Left lung (tissue), 14 donors: ENCODE measurements at places on chromosomes 7 and 10. TPM values are rescaled to one million over a fixed set of nuclear protein-coding genes. Genes with fewer than 3 reads are reported as not detected.

The PAOX gene
- polyA plus RNA-seq = 6.2 TPM

The DTX2 gene
- 11.9 TPM for polyA plus RNA-seq

The INA gene
- polyA plus RNA-seq = 0.31 TPM

The SPDYE2B gene
- 2.5 TPM for polyA plus RNA-seq

The PANK1 gene
- polyA plus RNA-seq = 17.2 TPM

GRCh38 chr10:34049887-34050286, 715.4 kb upstream of the NRP1 start:
- no peaks in the 10 kb centered on the region for H3K4me1 ChIP-seq
- no peaks in the 10 kb centered on the region for H3K36me3 ChIP-seq
- H3K27me3 ChIP-seq = no peaks in the 10 kb centered on the region
- no peak overlapping the region for H3K4me3 ChIP-seq
- DNase-seq = no peak

DNA sequence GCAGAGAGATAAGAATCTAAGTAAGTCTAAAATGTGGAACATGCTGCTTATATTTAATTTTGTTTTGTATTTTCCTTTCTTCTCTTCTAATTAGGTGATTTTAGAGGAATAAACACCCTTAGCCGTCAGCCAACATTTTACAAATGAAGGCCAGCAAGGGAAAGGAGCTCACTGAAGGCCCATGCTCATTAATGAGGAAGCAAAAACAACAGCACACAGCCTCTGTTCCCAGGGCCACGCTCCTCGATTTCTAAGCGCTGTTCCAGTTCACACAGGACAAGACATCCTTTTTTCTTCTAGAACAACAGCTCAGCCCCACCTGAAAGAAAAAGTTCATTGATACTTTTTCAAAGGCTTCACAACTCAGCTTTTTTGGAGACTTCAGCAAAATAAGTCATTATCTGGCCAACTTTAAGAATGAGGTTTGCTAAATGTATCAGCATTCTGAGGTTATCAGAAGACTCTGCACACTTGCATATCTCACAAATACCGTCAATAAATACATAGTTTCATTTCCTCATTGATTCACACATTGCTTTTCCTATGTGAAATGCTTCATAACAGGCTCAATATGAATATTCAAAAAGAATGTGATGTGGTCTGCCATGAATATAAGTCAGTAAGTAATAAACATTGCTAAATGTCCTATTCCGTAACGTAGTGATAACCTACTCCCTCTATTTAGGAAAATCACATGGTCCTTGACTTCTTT, 34.8 kb upstream of the SFMBT2 start:
- H3K27ac ChIP-seq = no peak overlapping the region
- H3K27me3 ChIP-seq = peaks cover 11% of the 10 kb centered on the region
- DNase-seq = no peak
- no peak overlapping the region for H3K4me3 ChIP-seq

DNA sequence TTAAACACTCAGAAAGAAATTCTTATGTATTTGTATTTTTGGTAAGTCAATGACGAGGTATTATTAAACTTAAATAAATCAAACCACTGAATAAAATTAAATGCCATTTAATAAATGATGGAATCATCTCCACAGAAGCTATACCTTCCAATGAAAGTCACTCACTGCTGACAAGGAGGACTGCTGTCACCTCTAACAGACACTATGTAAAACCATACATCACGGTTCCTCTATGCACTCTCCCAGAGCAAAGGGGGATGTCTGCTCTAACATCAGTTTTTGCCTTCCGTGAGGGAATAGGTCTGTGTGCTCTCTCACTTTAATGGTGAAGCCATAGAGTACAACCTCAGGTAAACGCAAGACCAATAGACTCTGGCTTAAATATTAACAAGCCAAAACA, 99.7 kb upstream of the DDC start:
- H3K4me3 ChIP-seq = no peak overlapping the region
- peaks cover 12% of the 10 kb centered on the region for H3K36me3 ChIP-seq
- peak overlapping the region; percentile 50 for H3K27ac ChIP-seq
- no peaks in the 10 kb centered on the region for H3K27me3 ChIP-seq

DNA sequence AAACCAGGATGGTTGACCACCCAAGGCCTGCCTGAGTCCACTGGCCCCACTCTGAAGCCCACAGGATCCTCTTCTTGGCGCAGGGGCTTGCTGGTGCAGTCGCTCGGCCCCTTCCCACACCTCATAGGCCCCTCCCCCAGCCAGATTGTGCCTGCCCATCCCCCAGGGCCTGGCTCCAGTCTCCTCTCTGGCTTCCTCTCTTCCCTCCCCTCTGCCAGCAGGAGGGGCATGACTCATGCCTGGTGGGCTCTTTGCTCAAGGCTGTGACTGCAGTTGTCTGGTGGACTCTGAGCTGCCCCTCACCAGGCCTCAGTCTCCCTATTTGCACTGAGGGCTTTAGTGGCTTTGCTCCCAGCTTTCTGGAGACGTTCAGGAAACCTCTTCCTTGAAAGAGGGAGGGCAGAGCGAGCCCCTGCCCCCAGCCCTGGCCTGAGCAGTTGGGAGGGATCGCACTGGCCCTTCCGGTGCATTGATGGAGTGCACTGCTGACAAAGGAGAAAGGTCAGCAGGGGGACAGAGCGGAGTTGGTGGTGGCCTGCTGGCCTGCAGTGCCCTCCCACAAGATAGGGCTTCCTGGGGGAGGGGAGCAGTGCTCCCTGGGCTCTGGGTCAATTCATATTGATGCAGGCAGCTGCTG, 60.7 kb downstream of the ZMIZ1 start:
- no peak overlapping the region for H3K4me3 ChIP-seq
- H3K27me3 ChIP-seq = no peaks in the 10 kb centered on the region
- peaks cover 16% of the 10 kb centered on the region for H3K36me3 ChIP-seq
- no peak for DNase-seq
- H3K4me1 ChIP-seq = peaks cover 32% of the 10 kb centered on the region
- peak overlapping the region; percentile 48 for H3K27ac ChIP-seq

DNA sequence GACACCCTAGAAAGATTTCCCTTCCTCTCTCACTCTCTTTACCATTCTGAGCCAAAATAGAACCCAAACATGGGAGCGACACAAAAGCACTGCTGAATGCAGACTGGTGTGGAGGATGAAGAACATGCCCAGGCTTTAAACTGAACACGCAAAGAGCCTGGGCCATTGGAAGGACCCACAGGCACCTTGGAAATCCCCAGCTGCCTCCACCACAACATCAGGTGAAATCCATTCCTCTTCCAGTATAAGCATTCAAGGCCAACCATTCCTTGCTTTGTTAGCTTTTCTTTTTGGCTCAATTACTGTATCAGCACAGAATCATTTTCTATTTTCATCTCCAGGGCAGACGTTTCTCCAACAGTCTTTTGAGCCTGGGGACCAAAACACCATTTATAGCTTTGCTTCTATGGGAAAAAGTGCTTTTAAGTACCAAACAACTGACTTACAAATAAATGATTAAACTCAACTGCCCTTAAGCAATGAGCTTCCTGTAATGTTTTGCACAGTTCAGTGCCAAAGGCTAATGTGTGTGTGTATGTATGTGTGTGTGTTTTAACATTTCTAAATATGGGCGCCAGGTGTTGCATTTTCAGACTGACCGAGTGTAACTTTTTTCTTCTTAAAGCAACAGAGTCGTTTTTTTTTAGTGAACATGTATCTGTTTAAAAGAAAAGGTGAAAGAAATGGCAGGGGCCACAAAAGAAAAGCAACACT, 16.2 kb upstream of the BLNK start:
- H3K4me3 ChIP-seq = no peak overlapping the region
- H3K36me3 ChIP-seq = no peaks in the 10 kb centered on the region

DNA sequence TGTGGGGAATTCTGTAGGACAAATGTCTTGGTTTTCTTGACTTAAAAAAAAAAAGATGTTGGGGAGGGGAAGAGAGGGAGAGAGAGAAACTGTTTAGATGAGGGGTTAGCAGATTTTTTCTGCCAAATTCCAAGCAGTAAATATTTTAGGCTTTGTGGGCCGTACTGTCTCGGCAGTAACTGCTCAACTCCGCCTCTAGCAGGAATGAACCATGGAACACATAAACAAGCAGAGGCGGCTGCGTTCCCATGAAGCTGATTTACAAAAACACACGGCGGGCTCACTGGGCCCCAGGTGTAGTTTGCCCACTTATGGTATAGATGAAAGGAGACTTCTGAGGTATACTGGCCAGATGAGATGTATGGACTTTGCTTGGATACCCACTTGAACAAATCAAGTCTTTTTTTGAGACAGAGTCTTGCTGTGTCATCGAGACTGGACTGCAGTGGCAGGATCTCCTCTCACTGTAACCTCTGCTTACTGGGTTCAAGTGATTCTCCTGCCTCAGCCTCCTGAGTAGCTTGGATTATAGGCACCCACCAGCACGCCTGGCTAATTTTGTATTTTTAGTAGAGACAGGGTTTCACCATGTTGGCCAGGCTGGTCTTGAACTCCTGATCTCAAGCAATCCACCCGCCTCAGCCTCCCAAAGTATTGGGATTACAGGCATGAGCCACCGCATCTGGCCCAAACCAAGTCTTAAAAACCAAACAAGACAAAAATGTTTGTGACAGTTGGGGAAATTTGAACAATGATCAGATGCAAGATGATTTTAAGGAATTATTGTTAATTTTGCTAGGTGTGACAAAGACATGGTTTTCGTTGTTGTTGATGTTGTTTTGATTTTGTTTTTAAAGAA, 9.7 kb upstream of the ADAMTS14 start:
- H3K27me3 ChIP-seq = no peaks in the 10 kb centered on the region

DNA sequence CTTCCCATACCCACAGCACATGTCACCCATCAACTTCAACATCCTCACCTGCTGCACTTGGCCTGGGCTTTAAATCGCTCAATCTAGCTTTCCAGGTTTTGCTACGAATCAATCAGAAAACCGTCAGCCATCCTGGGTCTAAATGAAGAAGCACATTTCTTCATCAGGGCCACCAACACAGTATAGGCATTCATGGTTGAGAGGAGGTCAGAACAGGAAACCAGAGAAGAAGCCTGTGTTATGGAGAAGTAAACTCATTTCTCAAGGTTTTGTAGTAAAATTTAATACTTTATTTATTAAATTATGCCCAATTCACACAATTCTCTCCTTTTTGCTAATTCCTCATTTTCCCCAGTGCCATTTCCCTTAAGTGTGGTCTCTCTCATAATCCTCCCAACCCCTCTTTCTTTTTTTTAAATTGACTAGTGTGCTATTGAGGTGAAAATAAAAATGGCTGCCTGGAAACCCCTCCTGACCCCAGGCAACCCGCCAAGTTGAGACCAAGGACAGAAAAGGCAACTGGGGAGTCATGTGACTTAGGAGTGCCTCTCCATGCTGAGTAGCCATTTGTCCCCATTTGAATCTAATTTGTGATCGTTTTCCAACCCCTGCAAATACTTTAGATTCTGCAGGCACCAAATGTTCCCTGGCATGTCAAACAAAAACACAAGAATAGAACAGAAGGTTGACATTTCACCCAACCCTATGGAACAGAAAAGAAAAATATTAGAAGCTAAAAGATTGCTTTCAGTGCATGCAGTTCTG, 181.1 kb upstream of the NAMPT start:
- H3K4me3 ChIP-seq = no peak overlapping the region
- H3K27ac ChIP-seq = no peak overlapping the region
- no peaks in the 10 kb centered on the region for H3K27me3 ChIP-seq
- H3K4me1 ChIP-seq = no peaks in the 10 kb centered on the region

- no peaks in the 10 kb centered on the region for H3K4me1 ChIP-seq
- no peak overlapping the region for H3K4me3 ChIP-seq
- no peaks in the 10 kb centered on the region for H3K27me3 ChIP-seq
- H3K27ac ChIP-seq = no peak overlapping the region
Observed at GRCh38 chr7:125573126-125573525, 643.5 kb upstream of the POT1 start.

- no peaks in the 10 kb centered on the region for H3K4me1 ChIP-seq
- H3K27me3 ChIP-seq = peaks cover 3% of the 10 kb centered on the region
- H3K4me3 ChIP-seq = no peak overlapping the region
- H3K27ac ChIP-seq = no peak overlapping the region
Observed at GRCh38 chr10:78375854-78376785, 342.5 kb downstream of the RPS24 start.

DNA sequence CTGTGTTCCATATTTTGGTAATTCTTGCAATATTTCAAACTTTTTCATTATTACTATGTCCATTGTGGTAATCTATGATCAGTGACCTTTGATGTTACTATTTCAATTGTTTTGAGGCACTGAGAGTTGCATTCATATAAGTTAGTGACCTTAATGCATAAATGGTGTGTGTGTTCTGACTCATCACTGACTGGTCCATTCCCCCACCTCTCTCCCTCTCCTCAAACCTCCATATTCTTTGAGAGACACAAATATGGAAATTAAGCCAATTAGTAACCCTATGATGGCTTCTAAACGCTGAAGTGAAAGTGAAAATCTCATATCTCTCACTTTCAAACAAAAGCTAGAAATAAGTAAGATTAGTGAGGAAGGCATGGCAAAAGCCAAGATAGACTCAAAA, 739.6 kb downstream of the CCSER2 start:
- H3K36me3 ChIP-seq = no peaks in the 10 kb centered on the region
- no peak for DNase-seq
- H3K4me1 ChIP-seq = no peaks in the 10 kb centered on the region
- no peaks in the 10 kb centered on the region for H3K27me3 ChIP-seq
- H3K27ac ChIP-seq = no peak overlapping the region
